ENCODE measurements at places on chromosomes 6 and 20.

DNA sequence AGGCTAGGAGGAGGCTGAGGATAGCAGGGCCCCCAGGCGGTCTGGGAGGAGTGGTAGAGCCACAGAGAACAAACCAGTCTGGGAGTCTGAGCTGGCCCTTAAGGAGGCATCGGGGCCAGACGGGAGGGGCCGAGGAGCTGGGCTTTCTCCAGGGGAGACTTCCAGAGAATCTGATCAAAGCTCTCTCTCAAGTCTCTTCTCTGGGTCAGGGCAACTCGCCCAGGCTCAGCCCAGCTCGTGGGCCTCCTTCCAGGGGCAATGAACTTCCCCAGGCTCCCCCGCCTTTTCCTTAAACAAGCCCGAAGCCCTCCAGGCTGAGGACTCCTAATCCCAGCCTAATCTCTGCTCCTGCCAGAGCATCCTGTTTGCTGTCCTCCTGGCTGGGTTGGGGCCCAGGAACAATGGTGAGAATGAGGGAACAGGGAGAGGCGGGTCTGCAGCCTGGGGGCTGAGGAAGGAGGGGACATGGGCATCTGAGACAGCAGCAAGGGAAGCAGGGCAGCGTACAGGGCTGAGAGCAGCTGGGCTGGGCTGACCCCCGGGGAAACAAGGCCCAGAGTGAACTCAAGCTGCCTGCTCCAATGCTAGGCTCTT lies 173.6 kb downstream of the ANKRD60 start:
- peak; percentile 23 for DNase-seq

- DNase-seq: no peak
These were observed 293.8 kb upstream of the RGS17 start for GRCh38 chr6:153424719-153425400.

GRCh38 chr20:51946586-51946985 lies 144.3 kb upstream of the SALL4 start:
- DNase-seq: no peak

DNA sequence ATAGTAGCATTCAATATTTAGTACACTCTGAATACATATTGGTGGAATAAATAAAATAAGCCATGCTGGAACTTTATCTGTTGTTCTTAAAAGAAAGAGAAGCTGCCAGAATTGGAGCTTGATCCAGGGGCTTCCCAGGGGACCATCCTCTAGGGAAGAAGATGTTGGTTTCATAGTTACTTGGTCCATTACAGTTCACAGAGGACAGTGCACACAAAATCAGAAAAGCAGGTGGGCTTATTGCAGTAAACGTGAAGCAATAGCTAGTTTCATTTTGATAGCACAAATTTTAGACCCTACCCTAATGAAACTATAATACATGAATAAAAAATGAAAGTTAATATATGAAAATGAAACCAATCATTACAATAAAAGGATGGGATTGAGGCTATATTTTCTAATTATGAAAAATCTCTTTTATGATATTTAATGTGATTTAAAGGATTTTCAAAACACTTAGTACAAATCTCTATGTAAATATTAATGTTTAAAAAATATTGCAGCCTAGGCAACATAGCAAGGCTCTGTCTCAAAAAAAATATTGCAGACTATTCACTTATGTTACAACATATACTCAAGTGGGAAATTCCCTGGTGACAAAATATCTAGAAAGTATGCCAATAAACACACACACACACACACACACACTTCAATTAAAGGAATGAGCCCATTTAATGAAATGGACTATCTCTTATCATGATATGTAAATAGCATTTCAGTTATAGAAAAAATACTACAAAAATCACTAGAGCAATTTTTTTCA lies 227.0 kb upstream of the MARCKS start:
- DNase-seq: no peak

DNA sequence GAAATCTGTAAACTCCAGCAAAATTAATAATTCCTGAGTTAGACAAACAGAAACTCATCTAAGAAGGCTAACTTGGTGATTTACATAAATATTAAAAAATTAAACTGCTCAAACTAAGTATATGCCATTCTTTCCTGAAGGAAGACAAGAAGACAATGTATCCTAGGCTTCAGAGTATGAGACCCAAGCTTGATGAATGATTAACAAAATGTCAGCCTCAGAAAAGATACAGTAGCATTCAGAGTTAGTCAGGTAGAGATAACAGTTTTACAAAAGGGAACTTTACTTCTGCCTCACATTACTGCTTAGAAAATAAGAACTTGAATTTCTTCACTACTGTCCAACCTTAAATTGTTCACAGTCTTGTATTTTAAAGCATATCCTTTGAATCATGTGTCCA lies 12.0 kb downstream of the CSNK2A1 start:
- DNase-seq: no peak

DNA sequence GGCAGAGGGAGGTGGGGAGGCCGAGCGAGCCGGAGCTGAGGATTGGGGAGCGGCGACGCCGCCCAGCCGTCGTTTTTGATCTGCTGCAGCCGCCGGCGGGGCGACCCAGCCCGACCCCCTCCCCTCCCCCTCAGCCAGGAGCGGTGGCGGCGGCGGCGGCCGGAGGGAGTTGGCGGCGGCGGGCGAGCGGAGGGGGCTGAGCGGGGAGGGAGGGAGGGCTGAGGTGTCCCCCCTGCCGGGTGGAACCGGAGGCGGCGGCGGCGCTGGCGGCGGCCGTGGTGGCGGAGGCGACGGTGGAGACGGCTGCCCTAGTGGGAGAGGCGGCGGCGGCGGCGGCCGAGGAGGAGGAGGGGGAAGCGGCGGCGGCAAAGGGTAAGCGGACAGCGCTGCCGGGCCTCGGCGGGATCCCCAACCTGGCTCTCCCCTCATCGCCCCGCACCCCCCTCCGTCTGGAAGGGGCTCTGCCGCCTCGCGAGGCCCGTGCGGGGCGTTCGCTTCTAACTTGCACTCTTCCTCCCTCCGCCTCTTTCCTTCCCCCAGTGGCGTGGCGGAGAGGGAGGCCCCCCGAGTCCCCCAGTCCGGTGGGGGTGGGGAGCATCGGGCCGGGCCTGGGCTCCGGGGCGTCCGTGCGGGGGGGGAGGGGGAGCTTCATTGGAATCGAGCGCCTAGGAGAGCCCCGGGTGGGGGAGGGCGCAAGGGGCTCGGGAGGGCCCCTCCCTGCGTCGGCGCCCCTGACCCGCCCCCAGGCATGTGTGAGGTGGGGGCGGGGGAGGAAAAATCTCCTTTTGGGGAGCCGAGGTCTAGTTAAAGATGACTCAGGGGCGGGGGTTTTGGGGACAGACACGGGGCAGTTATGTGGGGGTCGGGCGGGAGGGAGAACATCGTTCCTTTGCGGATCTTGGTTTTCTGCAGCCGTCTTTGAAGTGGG lies at the start of gene TAB2:
TSS of gene TAB2 (plus strand) at position 69 of the 928 bp plus-strand sequence. CDS start 52,286 bp downstream, outside the sequence.
- peak; percentile 63 for DNase-seq

DNA sequence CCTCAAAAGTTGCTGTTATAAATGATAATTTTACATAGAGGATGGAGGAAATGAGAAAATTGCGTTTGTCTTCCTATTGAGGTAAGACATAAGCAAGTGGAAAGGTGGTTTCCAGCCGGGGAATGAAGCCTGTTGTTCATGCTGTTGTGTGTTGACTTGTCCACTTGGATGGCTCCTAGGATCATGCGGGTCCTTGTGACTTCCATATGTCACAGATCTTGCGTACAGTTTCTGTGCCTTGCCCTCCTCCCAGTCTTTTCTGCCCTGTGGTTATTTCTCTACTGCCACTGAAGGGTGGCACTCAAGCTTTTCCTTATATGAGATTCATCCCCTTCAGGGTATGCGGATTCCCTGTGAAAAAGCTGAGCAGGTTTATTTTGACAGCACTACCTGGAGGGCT lies 116.6 kb downstream of the CARMIL1 start:
- no peak for DNase-seq

DNA sequence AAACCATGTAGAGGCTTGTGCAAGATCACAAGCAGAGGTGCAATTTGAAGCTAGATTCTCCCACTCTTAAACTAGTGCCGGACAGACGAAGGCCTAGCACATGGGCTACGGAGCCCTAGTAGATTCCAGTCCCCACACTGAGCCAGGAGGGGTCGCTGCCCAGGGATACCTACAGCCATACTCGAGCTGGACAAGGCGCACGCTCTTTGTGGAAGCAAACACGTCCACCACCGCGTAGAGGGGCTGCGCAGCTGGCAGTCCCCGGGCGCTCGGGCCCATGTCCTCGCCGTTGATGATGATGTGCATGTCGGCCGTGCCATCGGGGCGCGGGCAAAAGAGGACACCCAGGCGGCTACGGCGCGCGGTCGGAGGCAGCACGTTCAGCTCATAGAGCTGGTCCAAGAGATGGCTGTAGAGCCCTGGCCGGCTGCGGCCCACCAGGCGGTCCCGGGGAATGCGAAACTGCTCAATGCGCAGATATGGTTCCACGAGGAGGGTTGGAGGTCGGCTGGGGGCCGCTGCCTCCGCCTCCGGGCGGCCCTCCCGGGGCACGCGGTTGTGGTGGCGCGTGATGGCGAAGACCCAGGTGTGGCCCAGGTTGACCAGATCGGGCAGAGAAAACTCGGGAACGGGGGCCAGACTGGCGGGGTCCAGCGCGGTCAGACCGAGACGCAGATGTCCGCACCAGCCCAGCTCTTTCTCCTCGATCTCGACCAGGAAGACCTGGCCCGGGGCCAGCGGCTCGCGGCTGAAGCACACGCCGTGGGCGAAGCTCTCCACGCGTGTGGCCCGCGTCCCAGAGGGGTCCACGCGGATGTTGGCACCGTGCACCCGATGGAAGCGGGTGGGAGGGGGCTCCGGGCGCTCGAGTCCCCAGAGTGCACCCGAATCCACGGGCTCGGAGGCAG lies 677 bp downstream of the NEURL2 start:
- peak; percentile 68 for DNase-seq

- DNase-seq: no peak
These were observed 69.5 kb downstream of the NOL4L start for GRCh38 chr20:32515631-32516101.

DNA sequence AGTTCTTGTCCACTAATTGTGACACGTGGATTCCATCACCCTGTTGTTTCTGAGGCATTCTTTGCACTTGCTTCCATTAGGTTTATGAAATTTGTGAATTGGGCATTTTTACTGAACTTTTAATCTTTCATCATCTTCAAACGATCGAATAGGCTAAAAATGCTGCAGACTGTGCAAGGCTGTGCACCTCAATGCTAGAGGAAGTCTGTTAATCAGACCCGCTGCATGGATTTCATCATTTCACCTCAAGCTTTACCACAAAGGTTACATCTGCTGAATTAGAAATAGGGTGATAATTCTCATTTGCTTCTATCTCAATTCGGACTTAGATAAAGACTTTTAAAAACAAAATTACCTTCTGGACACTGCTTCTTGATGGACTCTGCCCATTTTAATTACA lies 27.8 kb upstream of the F13A1 start:
- no peak for DNase-seq

- no peak for DNase-seq
These were observed 65.8 kb upstream of the SNRPB2 start for GRCh38 chr20:16664020-16664419.

GRCh38 chr6:37251211-37251780 lies 6.3 kb upstream of the TBC1D22B start:
- no peak for DNase-seq

DNA sequence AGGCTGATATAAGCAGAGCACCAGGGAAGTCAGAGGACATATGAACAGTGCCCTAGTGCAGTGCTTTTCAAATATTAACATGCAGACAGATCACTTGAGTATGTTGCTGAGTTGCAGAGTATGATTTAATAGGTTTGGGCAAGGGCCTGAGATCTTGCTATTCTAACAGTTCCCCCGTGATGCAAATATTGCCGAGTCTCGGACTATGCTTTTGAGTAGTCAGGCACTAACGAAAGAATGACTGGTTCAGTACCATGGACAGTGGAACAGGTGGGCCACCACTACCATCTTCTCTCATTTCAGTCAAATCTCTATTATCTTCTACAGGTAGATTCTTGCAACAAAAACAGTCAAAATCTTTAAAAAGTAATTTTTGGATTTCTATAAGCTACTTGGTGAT lies 3.7 kb upstream of the TMEM200A start:
- no peak for DNase-seq

DNA sequence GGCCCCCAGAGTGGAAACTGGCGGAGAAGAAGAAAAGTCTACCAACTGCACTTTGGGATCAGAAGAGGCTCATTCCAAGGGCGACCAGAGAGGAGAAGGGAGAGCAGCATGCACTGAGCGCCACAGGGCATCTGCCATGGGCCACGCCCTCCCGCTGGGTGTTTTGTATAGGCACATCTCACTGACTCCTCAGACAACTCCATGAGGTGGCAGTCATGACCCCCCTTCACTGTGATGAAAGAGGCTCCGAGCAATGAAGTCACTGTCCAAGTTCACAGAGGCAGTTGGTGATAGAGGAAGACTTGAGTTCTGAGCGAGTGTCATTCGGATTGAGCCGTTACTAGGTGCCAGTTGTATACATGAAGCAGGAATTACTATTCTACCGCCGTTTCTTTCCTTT lies 15.4 kb downstream of the BPIFB1 start:
- no peak for DNase-seq

DNA sequence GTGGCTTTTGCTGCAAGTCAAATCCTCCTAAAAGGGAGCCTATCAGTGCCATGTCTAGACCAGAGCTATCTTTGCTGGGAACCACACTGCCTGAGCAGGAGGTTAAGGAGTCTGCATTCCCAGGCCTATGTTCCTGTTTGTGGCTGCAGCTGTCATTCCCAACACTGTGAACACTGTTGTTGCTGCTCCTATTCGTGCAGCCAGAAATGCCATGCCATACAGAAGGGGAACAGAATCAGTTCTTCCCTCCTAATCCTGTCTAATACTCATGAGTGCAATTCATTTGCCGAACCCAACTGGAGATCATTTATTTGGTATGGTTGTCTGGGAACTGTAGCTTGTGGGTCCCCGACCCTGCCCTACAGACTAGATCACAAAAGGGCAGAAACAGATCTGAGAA lies 406.5 kb upstream of the GJE1 start:
- DNase-seq: no peak

- no peak for DNase-seq
These were observed 549 bp downstream of the ANKRD6 start for GRCh38 chr6:89433252-89434149.

- no peak for DNase-seq
These were observed 3.0 kb downstream of the SRC start for GRCh38 chr20:37348792-37349516.

- peak; percentile 18 for DNase-seq
These were observed 18.5 kb upstream of the SERPINB9 start for GRCh38 chr6:2921520-2922115.

DNA sequence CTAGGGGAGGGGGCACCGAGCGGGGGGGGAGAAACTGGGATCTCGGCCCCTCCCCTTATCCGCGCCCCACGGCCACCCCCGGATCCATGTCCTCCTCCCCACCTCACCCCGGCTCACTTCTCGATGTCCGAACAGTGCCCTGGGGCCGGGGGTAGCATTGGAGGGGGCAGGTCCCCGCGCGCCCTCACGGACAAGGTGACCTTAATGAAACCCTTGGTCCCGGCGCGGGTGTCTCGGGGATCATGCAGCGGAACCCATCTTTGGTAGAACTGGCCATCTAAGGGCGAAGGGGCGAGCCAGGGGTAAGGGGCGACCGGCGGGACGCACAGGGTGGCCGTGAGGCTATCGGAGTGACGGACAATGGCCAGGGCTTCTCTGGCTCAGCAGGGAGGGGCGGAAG lies 13.6 kb upstream of the SPAG4 start:
- DNase-seq: no peak

All from substantia nigra (tissue), 51 donors.